ENCODE measurements at places on chromosomes 13 and 19.
A peak's percentile ranks its signal among the peaks of the same experiment; 100 is the strongest.

GRCh38 chr13:34751044-34751443 is 191.0 kb upstream of the NBEA start:
- no peak for DNase-seq

DNA sequence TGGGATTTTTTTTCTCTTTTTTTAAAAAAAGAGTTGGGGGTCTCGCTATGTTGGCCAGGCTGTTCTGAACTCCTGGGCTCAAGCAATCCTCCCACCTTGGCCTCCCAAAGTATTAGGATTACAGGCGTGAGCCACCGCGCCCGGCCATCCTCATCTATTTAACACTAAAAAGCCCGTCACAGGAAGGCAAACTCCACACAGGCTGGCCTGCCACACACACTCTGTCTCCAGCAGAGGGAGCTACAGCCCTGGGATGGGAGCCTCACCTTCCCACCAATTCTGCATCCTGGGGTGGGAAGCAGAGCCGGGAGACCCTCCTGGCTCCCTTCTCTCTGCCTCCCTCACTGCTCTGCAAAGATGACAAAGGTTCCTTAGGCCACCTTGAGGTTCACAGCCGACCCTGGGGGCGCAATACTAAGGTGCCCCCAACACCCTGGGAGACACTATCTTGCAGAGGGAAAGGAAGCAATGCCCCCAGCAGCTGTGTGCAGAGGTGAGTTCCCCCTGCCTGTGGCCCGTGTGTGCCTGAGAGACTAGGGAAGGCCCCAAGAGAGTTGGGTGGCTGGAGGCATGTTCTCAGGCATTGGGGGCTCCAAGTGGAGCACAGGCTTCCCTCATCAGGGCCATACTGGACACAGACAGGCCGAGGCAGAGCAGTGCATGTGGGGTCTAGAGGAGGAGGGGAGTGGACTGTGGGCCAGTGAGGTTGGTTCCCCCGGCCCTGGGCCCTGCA is 27.4 kb upstream of the TIMM44 start:
- no peak for DNase-seq

DNA sequence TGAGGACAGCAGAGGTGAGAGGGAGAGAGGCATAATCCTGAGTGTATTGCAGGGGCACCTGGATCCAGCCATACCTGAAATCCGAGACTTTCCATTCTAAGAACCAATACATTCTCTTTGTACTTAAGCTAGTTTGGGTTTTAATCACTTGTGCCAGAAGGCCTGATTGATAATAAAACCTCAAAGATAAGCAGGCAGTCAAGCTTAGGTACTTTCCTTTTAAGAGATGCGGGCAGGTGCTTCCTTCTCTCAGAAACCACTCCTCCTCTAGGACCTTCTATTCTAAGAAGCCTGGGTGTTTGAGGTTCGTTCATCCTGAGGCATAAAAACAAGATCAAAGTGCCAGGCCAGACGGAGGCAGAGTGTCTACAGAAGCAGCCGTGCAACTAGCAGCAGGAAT is 22.2 kb downstream of the FAM187B start:
- DNase-seq, result no peak

- no peak for DNase-seq
Measured at GRCh38 chr13:58999851-59000250, 1163.9 kb downstream of the DIAPH3 start.

DNA sequence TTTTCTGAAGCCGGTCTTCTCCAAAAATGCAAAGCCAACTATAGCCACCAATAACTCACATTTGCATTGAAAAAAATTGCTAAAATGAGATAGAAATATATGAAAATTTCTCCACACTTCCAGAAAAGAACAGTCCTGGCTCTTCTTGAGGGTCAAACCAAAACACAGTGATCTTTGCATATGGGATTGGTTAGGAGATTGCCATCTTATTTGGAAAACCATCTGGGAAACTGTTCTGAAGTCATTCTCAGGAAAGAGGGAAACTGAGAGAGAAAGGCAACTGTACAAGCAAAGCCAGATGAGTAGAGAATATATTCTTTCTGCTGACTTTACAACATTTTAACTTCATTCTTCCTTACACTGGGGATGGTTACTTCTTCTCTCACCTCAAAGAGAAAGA is 54.6 kb downstream of the HSPH1 start:
- no peak for DNase-seq

DNA sequence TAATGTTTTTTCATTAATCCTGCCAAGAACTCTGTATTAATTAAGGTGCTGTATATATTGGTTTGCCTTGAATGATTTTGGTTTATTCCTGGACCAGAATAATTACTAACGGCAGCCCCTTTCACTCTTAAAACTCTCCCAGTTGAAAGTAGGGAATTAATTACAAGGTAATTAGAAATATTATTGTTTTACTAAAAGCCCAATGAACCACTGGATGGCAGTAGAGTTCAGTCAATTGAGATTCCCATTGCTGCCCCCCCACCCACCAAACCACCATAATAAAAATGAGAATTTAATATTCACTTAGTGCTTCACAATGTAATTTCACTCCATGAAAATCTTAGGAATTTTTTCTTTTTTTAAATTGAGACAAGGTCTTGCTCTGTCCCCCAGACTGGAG is 13.7 kb downstream of the WBP4 start:
- peak; percentile 12 for DNase-seq

Data from amniotic stem cell (primary cell).